ENCODE measurements at places on chromosomes 6 and 20.

- DNase-seq = no peak
Observed at GRCh38 chr20:48359692-48360341, 468.0 kb downstream of the PREX1 start.

- no peak for DNase-seq
Observed at GRCh38 chr6:47168180-47168579, 126.0 kb upstream of the ADGRF1 start.

DNA sequence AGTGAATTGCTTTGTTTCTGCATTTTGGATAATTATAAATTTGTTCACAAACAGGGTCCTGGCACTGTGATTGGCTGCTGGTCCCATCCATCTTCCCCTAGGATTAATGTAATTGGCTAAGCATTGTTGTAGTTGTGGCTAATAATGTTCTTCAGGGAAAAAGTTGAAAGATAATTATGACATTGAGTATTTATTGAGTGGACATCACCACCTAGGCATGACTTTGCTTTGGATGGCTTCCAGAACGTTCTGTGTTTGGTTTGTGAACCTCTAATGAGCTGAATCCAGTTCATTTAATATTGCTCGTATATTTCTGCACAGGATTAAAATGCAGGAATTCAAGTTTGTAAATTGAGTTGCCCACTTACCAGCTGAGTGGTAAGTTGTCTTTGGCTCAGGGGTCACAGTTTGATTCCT, 55.1 kb downstream of the ARID1B start:
- no peak for DNase-seq

DNA sequence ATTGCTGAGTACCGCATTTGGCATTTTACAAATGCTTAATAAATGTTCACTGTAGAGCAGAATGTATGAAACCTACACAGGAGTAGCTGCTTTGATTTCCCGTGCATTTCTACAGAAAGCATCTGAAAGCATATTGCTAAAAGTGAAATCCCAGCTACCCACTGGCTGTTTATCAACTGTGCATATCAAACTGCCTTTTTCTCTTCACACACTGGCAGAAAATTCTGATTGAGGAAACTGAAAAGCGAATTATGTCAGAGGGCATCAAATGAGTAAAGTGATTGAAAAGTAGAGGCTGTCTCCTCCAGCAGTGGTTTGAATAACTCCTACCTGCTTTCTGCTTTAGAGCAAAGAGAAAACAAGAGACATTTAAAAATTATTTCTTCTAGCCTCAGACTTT, 28.0 kb downstream of the STX11 start:
- DNase-seq = no peak

DNA sequence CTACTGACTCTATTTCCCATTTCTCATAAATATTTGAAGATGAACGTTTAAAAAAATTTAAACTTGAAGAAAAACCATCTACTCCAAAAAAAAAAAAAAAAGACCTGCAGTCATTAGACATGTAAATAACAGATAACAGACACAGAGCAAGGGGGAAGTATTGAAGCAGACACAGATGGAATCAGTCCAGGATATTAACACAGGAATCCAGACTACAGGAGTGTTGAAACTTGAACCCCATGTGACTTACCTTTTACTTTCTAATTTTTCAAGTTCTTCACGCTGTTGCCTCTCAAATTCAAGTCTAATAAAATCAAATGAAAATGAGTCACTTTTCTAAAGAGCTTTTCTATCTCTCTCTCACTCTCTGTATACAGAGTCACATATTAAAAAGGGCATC, 191.8 kb downstream of the KIF16B start:
- DNase-seq = no peak

GRCh38 chr6:167113935-167114910, 8.7 kb upstream of the CCR6 start:
- DNase-seq = no peak

Data from urinary bladder (tissue), 4 donors.